ENCODE measurements at places on chromosomes 4 and X. TPM values are rescaled to one million over a fixed set of nuclear protein-coding genes. Genes with fewer than 3 reads are reported as not detected.
A peak's percentile ranks its signal among the peaks of the same experiment; 100 is the strongest.

- DNase-seq = no peak
These were observed 25.5 kb downstream of the GALNT7 start for GRCh38 chr4:173194157-173194556.

PCDH19 gene
- total RNA-seq = not detected

DDIT4L gene
- total RNA-seq = 3.9 TPM

GRCh38 chrX:86133761-86134160 is 14.5 kb upstream of the DACH2 start:
- peak; percentile 34 for DNase-seq

DNA sequence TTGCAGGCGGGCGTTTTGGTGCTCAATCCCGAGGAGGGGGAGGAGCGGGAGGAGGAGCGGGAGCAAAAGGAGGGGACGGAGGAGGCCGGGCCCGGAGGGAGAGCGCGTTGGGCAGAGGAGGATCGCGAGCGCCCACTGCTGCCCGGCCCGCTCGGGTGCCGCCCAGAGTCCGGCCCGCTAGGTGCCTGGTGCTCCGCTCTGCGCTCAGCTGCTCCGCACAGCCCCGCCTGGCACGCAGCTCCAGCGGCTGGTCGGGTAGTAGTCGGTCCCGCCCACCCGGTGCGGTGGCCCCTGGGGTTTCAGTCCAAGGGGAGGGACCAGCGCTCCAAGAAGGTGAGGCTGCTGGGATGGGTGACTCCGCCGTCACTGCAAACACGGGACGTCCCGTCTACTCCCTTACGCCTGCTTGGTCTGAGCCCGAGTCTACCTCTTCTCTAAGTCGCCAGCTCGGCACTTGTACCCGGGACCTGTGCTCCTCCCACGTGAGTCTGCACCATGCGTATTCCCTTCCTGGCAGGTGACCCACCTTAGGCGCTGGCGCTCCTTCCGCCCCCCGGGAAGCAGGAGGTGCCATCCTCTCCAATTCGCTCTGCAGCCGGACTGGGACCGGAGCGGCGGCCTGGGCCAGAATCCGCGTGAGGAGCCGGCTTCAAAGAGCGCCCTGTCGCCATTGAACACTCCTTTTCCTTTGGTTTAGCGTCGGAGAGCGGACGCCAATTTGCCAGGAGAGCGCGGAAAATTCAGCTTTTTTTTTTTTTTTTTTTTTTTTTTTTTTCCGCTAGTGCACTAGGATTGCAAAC is 405 bp upstream of the HS3ST1 start:
- peak; percentile 8 for DNase-seq

- DNase-seq = no peak
These were observed 661 bp downstream of the SPIN4 start for GRCh38 chrX:63350465-63350877.

ATP2B3 gene
- total RNA-seq = under 0.01 TPM

UGT2A1 gene
- not detected for total RNA-seq

DNA sequence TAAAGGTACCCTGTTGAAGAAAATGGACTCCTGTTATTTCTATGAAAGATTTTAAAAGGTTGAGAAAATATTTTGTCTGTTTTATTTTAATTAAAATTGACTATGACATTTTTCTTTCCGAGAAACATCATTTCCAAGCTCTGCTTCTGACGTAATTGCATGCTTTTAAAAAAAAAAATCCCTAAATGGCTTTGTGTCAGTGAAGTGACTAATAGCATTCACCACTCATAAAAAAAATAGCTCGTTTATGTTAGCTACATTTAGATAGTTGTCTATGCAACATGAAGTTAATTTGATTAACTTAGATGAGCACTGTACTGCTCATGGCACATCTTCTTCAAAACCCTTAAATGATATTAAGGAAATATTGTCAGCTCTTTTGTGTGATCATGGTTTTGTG is 105.1 kb upstream of the KLHL13 start:
- no peak for DNase-seq

- DNase-seq = no peak
These were observed 80.4 kb downstream of the SHROOM2 start for GRCh38 chrX:9866633-9867032.

GRCh38 chr4:78627046-78627965 is 75.7 kb downstream of the ANXA3 start:
- DNase-seq = no peak

DNA sequence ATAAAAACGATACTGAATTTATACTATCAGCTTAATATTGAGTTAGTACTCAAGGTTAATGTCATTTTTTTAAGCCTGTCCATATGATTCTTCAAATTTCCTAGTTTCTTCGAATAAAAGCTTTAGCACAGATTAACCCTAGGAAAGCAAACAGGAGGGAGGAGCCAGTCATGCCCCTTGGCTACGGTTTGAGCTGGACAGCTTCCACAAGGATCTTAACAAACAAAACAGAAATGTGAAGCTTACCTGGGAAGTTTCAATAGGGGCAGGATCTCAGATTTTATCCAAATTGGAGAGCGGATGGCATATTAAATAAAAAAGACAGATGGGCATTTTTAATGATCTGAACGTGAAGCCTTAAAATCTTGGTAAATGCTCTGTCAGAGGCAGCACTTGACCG is 2.3 kb downstream of the NWD2 start:
- DNase-seq = no peak

DNA sequence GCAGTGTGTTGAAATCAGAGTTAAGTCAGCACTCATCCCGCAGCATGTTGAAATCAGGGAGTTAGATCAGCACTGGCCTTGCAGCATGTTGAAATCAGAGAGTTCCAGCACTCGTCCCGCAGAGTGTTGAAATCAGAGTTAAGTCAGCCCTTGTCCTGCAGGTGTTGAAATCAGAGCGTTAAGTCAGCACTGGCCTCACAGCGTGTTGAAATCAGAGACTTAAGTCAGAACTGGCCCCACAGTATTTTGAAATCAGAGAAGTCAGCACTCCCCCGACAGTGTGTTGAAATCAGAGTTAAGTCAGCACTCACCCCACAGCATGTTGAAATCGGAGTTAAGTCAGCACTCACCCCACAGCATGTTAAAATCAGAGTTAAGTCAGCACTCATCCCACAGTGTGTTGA is 10.9 kb upstream of the UVSSA start:
- peak; percentile 39 for DNase-seq

DNA sequence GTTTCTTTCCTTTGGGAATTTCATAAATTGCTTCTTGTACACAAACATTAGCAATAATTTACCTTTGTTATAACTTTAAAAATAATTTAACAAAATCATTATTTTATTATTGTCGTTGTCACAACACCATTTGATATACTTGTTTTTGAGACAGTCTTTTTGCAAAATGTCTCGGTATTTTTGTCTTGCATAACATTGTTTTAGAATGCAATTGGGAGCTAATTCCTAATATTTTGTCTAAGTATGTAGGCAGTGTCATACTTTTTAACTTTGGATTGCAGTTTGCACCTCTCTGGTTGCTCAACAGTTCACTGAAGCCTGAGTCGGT is 340 bp upstream of the CFAP299 start:
- no peak for DNase-seq

SLC25A4 gene
- 21.9 TPM for total RNA-seq

DNA sequence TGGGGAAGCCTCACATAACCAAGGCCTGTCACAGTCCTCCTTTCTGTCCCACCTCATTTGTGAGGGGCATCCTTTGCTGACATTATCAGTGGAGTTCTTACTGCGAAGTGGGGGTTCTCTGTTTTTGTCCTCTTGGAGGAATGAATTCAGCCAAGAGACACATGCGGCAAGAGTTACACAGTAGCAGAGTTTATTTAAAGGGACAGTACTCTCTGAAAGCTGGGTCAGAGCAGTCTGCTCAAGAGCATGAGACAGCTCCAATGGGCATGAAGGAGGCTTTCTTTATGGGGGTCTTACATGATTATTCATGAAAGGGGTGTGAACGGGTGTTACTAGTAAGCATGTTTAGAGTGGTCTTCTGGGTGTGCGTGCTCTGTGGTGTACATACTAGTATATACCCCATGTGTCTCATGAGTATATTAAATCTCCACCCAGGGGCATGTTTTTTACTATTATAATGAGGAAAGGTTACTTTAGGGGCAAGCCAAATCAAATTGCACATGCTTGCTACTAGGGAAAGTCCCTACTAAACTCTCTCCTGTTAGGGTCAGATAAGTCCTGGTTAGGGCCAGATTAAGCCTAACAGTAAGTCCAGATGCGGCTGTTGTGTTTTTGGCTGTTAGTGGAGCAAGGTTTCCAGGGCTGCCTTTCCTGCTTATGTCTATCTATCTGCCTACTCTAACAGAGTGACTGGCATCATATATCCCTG is 19.8 kb upstream of the LGI2 start:
- DNase-seq = no peak

DNA sequence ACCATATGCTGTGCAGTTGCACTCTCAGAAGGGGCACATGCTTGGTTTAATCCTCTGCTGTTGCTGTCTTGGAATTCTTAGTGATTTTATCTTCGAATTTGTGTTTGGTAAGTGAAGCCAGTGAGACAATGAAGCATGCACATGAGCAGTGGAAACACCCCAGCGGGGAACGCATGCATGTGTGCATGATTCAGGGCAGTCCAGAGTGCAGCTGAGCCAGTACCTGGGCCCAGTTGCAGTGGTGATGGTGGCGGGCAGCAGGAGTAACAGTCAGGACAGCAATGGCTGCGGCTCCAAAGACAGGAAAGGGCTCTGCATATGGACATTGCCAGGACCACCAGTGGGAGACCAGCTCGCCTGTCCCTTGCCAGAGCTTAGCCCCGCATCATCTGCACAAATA is 14.3 kb upstream of the TMEM165 start:
- no peak for DNase-seq

DNA sequence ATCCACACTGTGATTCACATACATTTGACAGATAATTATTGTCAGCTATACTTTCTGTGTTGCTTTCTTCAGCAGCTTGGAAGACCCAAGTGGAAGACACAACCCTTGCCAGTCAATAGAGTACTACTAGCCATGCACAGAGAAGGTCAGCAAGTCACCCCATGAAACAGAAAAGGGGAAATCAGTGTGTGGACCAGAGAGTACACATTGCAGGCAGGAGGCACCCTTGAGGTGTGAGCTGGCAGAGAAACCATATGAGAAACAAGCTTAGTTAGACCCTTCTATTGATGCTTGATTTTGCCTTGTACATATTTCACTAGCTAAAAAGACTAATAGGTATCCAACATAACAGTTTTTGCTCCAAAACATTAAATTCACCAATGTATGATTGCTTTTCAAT is 99.5 kb downstream of the NLGN4X start:
- DNase-seq = no peak

- peak; percentile 75 for DNase-seq
These were observed 192.0 kb downstream of the PPP3CA start for GRCh38 chr4:101155368-101155767.

DNA sequence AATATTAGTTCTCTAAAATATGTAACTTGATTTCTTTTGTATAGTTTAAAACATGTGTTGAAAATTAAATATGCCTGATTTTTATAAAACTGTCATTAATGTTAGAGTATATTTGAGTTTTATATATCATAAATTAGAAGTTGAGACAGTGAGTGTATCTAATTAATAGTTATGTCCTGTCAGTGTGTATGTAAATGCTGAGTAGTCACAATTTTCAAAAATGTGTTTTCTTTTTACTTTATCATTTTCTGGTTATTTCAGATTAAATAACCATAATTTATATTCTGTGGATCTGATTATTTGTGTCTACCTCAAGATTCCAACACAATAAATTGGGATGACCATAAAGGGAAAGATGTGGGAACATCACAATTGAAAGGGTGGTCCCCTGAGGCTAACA is 82.7 kb upstream of the CXXC4 start:
- DNase-seq = no peak

DNA sequence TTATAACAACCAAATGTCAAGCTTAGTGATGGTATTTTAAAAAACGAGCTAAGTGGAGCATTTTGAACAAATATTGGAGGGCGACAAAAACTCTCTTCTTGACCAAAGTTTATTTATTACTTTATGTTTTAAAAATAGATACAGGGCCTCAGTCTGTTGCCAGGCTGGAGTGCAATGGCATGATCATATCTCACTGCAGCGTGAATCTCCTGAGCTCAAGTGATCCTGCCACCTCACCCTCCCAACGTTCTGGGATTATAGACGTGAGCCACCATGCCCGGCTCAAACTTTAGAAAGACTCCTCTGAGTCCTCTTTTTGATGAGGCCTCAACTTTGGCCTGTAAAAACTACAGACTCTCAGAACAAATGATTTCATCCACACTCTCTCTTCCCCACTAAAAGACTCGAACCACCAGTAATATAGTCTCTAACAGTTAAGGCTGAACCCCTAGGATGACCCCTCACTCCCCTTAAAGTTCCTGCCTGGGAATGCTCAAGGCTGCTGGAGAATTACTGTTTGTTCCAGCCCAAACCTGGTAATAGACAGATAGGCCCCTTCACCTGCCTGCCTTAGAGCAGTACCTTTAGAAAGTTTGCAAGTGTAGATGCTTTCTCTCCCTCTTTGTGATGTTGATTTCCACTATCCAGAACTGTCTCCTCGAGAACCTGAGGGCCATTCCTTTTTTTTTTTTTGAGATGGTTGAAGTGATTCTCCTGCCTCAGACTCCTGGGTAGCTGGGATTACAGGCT is 55.3 kb upstream of the HPSE start:
- no peak for DNase-seq

PRSS12 gene
- 62.2 TPM for total RNA-seq

- no peak for DNase-seq
These were observed 64.2 kb downstream of the PPP2R2C start for GRCh38 chr4:6408263-6408662.

- DNase-seq = no peak
These were observed 134.5 kb upstream of the KLF3 start for GRCh38 chr4:38529189-38530115.

GRCh38 chr4:1022739-1023066 is 11.3 kb downstream of the FGFRL1 start:
- no peak for DNase-seq

CT83 gene
- total RNA-seq = not detected

DRP2 gene
- total RNA-seq = 6.9 TPM

- no peak for DNase-seq
These were observed 219.7 kb upstream of the TENM3 start for GRCh38 chr4:182023469-182023868.

DNA sequence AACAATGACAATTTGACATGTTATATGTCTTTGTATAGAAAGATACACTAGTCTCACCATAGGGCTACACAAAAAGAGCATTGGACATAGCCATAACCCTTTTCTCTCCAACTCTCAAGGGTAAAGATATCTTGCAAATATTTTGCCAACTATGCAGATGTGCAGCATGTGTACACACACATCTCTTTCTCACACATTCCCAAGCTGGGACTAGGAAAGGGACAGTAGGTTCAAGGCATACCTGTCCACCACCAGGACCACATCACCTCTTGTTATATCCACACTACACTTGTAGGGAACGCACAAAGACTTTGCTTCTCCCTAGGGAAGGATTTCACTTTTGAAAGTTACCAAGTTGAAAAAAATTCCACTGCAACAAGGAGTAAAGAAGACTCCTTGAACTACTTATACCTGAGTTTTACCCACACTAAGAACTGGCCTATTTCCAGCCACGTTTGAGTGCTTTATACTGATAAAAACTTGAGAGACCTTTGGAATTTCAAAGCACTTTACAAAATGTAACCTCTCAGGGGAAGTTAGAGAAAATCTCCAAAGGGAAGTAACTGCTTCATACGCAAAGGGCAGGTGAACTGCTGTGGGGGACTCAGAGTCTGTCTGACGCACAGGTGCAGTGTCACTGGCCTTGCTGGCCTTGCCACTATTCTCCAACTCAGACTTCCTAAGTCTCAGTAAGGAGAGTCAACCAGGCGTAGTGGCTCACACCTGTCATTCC is 36.9 kb downstream of the NR3C2 start:
- no peak for DNase-seq

- no peak for DNase-seq
These were observed 559.1 kb downstream of the FSTL5 start for GRCh38 chr4:161604516-161605300.

Measured in IMR-90 (cell line).